ENCODE measurements at places on chromosomes 1 and 21.

- no peak for DNase-seq
Measured at GRCh38 chr1:18109756-18110597, 2.4 kb downstream of the IGSF21 start.

DNA sequence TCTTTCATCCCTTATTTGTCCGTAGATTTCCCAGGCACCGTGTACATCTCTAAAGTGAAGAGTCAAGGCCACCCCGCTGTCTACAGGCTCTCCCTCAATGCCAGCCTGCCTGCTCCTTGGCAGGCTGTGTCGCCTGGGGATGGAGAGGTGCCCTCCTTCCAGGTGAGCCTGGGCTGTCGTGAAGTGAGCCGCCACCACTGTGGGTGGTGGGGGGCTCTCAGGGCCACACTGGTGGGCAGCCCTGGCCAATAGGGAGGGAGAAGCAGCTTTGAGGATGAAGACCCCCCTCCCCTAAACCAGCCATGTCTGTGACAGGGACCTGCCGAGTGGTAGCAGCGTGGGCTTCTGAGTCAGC, 46.2 kb downstream of the DISP3 start:
- DNase-seq: no peak

GRCh38 chr1:242140836-242141235, 141.9 kb upstream of the MAP1LC3C start:
- no peak for DNase-seq

DNA sequence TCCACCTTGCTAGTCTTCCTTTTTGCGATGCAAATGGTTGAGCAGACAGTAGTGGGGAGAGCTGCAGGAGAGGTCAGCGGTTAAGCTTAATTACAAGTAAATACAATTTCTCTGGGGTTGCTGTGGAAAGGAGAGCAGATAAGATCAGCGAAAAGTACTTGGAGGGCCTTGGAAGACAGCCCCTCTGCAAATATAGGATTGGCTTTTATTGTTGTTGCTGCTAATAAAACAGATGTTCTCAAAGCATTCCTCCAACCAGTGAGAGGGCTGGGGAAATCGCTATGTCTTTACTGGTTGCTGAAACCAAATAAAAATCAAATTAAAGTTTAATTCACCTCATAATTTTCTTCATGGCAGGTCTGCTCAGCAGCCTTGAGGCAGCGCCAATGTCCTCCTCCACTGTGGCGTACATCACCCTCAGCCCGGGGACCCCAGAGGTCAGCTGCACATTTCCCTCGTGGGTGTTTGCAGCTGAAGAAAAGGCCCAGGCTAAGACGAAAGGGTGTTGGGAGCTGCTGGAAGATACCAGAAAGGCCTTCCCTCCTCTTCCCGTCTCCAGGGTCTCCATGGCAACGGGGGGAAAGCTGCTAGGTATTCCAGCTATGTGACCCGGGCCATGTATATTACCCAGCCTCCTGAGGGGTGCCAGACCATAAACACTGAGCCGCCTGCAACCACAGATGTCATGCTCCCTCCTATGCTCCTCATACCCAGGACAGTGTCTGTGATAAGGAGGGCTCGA, 54.6 kb upstream of the POU2F1 start:
- peak; percentile 37 for DNase-seq

GRCh38 chr21:46153247-46154154, 1.9 kb downstream of the FTCD start:
- peak; percentile 60 for DNase-seq

All from muscle of leg (tissue), 16 donors.